HepG2 (cell line): ENCODE measurements at places on chromosomes 2 and 18.

GRCh38 chr2:220821683-220822082 is 750.4 kb downstream of the EPHA4 start:
- no peak for DNase-seq
- no peaks in the 10 kb centered on the region for H3K27me3 ChIP-seq
- no peak overlapping the region for H3K27ac ChIP-seq

DNA sequence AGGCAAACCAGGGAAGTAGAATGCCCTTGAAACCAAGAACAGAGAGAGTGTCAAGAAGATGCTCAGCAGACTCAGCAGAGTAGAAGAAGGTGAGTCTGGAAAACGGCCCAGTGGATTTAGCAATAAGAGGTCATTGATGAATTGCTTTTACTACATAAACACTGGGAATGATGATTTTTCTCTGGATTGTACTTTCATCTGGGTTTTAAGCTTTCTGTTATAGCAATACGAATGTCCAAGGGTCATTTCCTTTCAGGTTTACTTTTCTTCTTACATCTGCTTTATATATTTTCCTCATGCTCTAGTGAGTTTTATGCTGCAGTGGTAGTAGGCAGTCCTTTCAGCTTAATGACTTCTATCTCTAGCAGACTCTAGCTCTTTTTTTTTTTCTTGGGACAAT is 16.9 kb downstream of the EML6 start:
- DNase-seq, result peak; percentile 68
- no peak overlapping the region for H3K4me3 ChIP-seq
- no peaks in the 10 kb centered on the region for H3K27me3 ChIP-seq
- H3K36me3 ChIP-seq, result no peaks in the 10 kb centered on the region

- H3K4me1 ChIP-seq, result no peaks in the 10 kb centered on the region
- DNase-seq, result no peak
- H3K4me3 ChIP-seq, result no peak overlapping the region
- no peaks in the 10 kb centered on the region for H3K36me3 ChIP-seq
- H3K27ac ChIP-seq, result no peak overlapping the region
- peaks cover 25% of the 10 kb centered on the region; the same call in 1 of the 3 replicates for H3K27me3 ChIP-seq
Observed at GRCh38 chr2:45089554-45090261, 80.5 kb upstream of the SIX2 start.

DNA sequence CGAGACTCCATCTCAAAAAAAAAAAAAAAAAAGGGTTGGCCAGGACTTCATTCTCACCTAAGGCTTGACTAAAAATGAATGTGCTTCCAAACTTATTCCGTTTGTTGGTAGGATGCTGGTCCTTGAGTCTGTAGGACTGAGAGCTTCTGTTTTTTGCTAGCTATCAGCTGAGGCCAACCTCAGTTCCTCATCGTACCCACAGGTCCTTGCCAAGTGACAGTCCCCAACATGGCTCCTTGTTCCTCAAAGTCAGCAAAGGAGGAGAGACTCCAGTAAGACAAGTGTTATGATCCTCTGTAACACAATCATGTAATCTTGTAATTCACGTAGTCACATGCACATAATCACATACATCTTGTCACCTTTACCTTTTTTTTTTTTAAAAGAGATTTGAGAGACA is 37.0 kb downstream of the HAUS1 start:
- no peak overlapping the region for H3K4me3 ChIP-seq
- no peaks in the 10 kb centered on the region for H3K27me3 ChIP-seq

DNA sequence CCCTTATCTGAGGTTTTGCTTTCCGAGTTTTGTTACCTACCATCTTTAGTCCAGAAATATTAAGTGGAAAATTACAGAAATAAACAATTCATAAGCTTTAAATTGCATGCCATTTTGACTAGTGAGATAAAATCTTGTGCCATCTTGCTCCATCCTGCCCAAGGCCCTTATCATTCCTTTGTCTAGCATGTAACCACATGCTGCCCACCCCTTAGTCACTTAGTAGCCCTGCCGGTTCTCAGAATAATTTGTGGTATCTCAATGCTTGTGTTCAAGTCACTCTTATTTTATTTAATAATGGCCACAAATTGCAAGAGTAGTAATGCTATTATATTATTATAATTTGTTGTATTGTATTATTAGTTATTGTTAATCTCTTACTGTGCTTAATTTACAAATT is 36.8 kb upstream of the VPS54 start:
- H3K27ac ChIP-seq, result no peak overlapping the region
- H3K36me3 ChIP-seq, result no peaks in the 10 kb centered on the region
- H3K4me1 ChIP-seq, result peaks cover 2% of the 10 kb centered on the region
- no peak for DNase-seq
